ENCODE measurements at places on chromosomes 2 and 18.

DNA sequence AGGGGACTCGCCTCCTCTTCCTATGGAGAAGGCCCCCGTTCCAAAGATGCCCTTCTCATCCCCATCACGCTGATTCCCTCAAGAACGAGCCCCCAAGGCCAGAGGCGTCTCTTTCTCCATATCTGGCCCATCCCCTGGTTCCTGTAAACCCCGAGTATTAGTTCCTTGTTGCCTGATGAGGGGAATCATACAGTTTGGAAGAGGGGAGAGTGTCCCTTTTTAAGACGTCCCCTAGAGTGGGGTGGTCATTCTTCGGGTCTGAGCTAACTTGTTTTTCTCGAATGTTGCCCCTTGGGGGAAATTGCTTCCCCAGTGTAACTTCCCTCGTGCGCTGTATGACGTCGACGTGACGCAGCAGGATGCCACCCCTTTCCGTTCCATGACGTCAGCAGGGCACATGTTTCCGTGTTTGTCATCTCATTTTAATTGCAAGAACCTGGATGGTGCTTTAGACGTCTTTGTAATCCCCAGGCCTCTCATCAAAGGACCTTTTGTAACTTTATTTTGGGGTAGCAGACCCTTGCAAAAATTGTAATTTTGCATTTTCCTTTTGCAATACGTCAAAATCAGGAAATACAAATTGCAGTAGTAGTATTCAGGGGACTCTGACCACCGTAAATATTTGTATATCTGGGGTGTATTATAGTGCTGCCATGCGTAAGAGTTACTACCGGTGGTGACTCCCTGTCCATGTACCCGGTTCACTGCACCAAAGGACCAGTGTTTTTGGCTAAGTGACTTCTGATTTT, 569 bp downstream of the BABAM2 start:
- DNase-seq, result peak; percentile 79

DNA sequence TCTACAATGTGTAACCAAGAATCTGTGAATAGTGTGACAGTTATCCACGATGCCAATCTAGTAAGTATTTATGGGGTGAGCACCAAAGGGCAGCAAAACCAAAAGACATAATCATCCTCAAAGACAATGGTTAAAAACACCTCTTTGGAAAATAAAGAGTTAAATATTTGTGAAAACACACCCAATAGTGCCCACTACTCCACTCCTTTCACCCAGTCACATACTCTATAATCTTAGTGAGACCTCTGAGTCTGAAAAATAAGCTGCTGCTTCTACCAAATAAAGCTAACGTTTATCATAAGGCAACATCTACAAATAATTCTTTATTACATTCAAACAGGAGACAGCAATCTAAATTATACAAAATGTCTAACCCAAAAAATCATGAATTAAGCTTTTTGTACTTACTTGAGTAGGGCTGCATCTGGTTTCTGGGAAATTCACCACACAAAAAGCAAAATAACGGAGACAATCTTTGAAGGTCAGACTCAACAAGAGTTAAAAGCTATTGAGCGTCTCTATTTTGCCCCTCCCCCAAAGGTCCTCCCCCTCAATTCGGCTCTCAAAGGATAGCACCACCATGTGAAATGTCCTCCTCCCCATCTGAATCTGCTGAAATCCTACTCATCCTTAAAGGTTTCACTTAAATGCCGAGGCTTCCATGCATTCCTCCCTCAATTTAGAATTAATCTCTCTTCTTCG, 2.0 kb downstream of the RAPH1 start:
- no peak for DNase-seq

DNA sequence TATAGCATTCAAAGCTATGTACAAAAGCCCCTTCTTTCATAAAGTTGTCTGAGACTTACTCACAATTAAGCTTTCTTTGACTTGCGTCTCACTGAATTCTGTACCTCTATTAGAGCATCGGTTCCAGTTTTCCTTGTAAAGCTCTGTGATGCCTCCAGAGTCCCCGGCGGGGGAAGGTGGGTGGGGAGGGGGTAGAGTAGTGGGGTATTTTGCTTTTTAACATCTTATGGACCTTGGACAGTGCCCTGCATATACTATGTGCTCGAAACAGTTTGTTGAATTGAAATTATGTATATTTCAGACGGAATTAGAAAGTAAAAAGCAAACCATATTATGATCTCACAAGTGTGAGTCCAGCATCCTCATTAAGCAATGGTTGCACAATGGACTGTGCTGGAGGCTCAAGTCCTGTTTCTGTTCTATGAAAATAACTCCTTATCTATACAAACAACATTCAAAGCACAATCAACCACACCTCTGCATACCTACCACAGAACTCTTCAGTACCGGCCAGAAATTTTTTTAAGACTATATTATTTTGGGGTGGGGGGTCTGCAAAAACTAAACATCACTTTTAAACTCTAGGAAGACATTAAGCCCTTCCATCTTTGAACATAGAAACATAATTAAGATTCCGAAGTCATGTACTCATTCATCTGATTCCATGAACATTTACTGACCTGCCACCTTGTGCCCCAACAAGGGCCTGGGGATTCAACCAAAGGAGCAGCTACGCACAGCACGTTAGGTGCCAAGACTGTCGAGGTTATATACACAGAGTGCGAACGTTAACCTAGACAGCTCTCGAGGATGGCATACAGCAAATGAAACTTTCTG, 908 bp downstream of the STAT1 start:
- no peak for DNase-seq

DNA sequence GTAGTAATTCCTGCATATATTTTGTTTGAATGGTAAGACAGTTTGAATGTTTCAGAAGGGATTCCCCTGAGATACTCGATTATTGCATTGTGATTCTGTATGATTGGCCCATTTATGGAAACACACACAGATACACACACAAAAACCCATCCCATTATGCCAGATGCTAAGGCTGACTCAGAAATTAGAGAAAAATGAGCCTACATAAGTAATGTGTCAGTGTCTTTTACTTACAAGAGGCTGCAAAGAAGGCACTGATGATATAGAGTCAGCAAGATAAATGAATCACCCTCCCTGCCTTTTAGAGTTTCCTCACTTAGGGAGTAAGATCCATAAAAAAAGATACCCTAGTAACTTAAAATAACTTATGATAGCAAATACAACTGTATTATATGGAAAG, 1481.1 kb upstream of the ACVR2A start:
- no peak for DNase-seq

DNA sequence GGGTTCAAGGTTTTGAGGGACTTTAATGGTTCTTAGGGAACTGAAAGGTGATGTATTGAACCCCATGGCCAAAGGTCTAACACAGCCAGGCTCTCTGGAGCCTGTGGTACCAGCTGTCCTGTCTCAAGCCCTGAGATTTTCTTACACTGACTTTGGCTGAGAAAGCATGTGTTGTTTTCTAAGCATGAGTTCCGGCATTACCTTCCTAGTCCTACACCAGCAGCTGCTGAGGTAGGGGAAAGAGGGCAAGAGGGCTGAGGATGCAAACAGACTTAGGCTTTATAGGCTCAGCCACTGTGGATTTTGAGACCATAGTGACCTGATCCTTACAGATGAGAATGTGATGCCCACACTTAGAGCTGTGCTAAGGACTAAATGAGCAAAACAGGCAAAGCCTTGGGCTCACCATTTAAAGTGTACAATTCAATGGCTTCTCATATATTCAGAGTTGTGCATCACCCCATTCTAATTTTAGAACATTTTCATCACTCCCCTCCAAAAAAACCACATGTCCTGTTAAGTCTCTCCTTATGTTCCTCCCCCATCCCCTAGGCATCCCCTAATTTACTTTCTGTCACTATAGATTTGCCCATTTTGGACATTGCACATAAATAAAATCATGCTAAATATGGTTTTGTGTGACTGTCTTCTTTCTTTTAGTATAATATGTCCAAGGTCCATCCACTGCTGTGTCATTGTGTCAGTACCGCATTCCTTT, 99.7 kb upstream of the OTOS start:
- no peak for DNase-seq

DNA sequence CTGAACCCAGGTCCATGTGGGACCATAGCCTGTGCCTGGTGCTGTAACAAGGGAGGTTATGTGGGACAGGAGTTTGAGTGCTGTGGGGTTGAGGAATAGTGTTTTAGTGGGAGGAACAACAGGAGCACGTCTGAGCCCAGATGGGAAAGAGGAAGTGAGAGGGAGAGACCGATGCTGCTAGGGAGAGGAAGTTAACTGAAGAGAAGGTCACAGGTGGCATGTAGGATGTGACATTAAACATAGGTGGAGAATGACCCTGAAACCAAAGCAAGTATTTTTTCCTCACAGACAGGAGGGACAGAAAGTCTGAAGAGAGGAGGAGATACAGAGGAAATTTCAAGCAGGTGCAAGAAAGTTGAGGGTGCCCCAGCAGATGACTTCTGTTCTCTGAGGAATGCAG, 87.8 kb downstream of the ACOXL start:
- no peak for DNase-seq

GRCh38 chr2:24374301-24374700, 14.0 kb upstream of the ITSN2 start:
- no peak for DNase-seq

- no peak for DNase-seq
Measured at GRCh38 chr2:231936491-231936890, 10.3 kb upstream of the NPPC start.

DNA sequence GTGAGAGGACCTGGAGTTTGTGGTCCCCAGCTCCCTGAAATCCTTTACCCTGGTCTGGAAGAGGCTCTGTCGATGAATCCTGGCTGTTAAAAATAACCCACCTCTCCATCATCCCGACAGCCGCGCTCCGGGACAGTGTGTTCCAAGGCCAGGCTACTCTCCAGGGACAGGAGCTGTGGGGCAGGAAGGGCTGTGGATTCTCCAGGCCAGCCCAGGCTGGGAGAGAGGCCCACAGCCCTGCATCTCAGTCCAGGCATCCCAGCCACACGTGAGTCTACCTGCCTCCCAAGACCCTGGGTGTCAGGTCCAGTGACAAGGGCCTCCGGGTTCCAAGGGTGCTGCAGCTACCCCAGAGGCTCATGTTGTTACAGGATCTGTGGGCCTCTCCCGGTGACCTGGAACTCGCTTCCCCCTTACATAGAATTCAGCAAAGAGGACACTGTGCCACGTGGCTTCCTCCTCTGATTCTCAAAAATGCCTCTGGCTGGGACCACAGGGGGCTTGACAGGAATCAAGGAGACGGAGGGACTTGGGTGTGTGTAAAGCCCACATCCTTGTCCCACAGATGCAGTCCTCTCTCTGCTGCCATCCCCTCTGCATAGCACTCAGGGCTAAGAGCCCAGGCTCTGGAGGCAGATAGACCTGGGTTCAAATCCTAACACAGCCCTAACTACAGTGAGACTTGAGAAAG, 17.3 kb downstream of the ADRA2B start:
- DNase-seq, result no peak

DNA sequence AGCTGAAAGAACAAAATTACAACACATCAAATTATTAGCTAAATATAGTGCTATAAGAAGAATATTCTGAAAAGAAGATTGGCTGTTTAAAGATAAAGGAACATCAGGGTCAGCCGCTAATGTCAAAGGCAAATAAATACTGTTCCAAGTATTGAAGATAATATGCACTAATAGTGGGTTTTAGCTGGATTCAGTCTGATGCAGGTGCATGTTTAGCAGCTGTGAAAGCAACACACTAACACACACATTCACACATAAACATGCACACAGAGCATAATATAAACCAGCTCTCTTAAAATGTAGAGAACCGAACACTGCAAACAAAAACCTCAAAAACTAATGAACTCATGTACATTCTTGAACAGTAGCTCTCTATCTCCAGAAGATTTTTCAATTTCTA, 634.6 kb downstream of the ERBB4 start:
- DNase-seq, result no peak

GRCh38 chr2:118806797-118807667, 40.4 kb downstream of the EN1 start:
- no peak for DNase-seq

DNA sequence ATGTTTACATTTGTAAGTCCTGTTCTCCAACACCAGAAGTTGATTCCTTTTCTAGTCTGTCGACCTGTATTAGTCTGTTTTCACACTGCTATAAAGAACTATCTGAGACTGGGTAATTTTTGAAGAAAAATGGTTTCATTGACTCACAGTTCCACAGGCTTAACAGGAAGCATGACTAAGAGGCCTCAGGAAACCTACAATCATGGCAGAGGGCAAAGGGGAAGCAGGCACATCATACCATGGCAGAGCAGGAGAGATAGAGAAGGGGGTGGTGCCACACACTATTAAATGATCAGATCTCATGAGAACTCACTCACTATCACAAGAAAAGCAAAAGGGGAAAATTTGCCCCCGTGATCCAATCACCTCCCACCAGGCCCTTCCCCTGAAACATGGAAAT, 112.8 kb upstream of the MAP3K20 start:
- no peak for DNase-seq

GRCh38 chr2:229679393-229680125, 34.8 kb downstream of the DNER start:
- no peak for DNase-seq

DNA sequence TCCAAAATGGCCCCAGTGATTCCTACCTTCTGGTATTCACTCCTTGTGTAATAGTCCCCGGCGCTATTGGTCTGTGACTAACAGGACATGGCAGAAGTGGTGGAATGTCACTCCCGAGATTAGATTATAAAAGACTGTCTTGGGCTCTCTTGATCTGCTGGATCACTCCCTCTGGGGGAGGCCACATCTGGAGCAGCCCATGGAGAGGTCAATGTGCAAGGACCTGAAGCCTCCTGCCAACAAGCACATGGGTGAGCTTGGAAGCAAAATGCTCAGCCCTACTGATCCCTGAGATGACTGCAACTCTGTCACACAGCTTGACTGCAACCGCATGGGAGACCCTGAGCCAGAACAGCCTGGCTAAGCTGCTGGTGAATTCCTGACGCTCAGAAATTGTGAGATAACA, 94.3 kb upstream of the GLI2 start:
- no peak for DNase-seq

DNA sequence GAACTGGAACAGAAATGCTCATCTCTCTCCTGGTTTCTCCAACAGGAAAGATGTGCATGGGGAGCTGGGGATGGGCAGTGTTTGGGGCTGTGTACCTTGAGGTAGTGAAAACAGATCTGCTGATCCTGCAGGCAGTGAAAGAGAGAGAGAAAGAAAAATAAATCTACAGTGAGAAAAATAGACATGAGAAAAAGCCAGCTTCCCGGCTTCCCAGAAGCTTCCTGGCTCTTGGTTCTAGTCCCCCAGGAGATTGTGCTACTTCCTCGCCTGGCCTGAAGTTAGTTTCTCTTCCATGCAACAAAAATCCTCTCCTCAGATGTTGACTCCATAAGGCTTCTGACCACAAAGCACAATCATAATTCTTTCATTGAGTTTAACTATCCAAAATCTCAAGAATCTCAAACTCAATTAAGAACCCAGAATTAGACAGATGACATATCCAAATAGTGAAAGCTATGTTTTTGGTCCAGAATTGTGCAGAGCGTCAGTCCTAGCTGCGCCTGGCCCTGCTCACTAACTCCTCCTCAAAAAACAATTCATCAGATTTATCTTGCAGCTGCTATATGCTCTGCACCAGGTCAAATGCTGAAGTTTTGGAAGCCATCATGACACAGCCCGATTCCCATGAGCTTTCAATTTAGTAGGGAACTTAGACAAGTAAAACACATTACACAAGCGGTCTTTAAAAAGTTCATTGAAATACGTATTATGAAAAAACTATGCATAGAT, 20.1 kb upstream of the NAB1 start:
- no peak for DNase-seq

GRCh38 chr2:37415128-37415820, 70.8 kb downstream of the QPCT start:
- no peak for DNase-seq

- DNase-seq, result no peak
Measured at GRCh38 chr2:117058366-117058765, 756.1 kb upstream of the DDX18 start.
